ENCODE measurements at places on chromosomes 4 and X.

DNA sequence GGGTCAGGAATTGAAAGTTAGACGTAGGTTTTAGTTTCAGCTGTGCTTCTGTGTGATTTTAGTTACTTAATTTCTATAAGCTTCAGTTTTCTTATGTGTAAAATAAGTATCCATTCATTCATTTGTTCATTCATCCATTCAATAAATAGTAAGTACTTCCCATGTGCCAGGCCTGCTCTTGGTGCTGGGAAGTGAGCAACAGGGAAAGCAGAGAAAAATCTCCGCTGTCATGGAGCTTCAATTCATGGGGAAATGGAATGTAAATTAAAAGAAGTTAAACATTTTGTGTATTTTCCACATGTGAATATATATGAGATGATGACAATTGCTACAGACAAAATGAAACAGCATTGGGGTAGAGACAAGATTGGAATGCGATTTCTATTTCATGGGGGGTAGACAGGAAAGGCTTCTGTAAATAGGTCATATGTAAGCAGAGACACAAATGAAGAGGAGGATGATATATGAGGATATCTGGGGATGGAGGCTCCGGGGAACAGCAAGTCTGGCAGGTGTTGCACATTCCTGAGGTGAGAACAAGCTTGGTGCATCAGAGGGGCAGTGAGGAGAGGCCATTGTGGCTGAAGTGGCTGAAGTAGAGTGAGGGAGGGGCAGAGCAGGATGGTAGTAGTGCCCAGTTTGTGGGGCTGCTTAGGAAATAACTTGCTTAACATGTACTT lies 66.2 kb downstream of the FHIP1A start:
- peak; percentile 53 for DNase-seq

DNA sequence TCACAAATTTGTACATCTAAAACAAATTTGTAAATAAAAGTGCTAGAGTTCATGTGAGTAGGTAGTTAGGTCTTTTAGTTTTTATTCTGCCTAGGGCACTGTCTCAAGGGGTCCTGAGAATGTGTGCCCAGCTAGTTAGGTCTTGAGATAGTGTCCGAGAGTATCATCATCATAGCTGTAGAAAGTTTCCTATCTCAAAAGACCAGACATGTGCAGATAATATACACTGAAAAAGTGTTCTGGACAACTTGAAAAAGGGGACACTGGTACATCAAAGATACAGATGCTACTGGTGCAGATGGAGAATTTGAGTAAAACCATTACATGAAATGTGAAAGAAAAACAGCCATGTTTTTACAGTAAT lies 1.8 kb upstream of the ZCCHC4 start:
- DNase-seq: no peak

DNA sequence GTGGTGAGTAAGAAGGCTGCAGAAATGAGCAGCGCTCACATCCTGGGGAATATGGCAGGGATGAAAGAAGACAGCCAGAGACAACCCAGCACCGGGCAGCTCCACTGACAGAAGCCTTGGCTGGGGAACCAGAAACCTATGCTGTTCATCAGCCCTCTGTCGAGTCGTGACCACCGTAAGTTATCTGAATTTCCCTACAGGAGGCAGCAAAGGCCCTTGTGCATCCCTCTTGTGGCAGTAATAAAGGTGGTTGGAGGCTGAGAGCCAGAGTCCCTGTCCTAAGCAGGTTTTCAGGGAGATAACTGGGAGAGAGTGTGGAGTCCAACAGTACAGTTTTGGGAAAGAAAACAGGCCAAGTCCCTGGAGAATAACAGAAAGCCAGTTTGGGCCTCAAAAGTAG lies 194.0 kb upstream of the BOD1L1 start:
- DNase-seq: no peak

DNA sequence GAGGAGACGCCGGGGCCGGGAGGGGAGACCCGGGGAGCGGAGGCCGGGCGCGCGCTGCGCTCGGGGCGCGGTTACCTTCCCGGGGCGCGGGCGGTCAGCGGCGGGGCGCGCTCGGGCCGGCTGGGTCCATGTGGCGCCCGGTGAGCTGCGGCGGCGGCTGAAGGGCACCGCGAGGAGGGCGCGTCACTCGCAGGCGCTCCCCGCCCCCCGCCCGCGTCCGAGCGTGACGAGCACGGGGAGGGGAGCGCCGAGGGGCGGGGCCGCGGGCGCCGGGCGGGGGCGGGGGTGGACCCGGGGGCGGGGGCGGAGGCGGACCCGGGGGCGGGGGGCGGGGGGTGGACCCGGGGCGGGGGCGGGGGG lies at the start of gene CPLX1:
TSS of gene CPLX1 (minus strand) at position 159 of the 360 bp plus-strand sequence. CDS start 1,607 bp downstream, outside the sequence.
- no peak for DNase-seq

- DNase-seq: no peak
Measured at GRCh38 chrX:18769812-18770573, 62.5 kb downstream of the PPEF1 start.

DNA sequence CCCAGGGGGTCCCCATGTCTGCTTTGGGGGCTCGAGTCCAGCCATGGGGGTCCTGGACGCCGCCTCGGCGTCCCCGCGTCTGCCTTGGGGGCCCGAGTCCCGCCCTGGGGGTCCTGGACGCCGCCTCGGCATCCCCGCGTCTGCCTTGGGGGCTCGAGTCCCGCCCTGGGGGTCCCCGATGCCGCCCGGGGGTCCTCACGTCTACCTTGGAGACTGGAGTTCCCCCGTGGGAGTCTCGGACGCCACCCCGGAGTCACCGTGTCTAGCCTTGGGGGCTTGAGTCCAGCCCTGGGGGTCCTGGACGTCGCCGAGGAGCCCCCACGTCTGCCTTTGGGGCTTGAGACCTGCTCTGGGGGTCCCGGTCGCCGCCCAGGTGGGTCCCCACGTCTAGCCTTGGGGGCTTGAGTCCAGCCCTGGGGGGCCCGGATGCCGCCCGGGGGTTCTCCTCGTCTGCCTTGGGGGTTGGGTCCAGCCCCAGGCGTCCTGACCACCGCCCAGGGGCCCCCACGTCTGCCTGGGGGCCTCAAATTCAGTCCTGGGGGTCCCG lies 1.1 kb upstream of the GTPBP6 start:
- DNase-seq: no peak

DNA sequence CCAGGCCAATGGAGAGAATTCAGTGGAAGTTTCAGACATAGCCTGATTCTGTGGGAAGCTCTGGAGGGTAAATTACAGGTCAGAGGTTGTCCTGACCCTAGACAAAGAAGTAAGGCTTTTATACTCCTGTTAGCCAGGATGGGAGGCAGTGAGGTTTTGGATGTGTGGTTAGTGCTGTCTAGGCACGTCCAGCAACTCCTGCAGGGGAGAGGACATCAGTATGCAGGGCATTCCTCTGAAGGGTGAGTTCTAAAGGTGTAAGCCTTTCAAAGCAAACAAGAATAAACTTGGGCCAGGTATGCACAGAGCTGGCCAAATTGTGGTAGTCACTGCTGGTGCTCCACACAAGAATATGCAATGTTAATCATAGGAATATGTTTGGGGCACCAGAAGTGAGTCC lies 562.5 kb downstream of the CCSER1 start:
- no peak for DNase-seq

- DNase-seq: no peak
Measured at GRCh38 chr4:14452001-14452400, 550.3 kb upstream of the CPEB2 start.

- DNase-seq: no peak
Measured at GRCh38 chr4:105504744-105505143, 30.9 kb upstream of the PPA2 start.

DNA sequence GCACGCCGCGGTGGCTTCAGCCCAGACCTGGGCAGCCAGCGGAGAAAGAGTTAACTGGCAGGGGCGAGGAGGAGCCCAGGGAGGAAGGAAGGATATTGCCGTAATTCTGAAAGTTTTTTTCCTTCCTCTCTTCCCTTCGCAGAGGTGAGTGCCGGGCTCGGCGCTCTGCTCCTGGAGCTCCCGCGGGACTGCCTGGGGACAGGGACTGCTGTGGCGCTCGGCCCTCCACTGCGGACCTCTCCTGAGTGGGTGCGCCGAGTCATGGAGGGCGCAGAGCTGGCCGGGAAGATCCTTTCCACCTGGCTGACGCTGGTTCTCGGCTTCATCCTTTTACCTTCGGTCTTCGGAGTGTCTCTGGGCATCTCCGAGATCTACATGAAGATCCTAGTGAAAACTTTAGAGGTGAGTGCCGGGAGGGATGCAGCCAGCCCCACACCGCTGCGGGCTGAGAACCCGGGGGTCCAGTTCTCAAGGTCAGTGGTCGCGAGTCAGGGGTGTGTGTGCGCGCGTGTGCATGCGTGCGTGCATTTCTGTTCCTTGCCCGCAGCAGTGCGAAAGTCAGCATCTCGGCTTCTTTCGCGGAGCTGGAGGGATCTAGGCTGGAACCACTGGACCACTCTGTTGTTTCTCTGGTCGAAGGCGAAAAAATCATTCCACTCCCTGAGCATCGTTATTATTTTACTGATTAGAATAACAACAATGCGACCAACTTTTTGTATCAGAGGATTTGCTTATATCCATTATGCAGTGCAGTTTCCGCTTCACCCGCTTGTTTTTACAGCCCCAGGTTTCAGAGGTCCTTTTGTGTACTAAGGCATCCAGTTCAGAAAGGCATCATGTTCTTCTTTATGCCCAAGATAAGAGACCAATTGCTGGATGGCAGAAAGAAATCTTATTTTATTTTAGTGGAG lies 709 bp downstream of the GPAT3 start:
- DNase-seq: no peak

DNA sequence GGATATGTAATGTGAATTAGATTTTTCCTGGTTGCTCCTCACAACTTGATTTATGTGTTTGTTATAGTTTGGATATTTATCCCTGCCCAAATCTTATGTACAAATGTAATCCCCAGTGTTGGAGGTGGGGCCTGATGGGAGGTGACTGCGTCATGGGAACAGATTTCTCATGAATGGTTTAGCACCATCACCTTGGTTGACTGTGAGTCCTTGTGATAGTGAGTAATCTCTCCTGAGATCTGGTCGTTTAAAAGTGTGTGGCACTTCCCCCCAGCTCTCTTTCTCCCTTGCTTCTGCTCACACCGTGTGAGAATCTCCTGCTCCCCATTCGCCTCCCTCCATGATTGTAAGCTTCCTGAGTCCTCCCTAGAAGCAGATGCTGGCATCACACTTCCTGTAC lies 2.2 kb downstream of the MID2 start:
- no peak for DNase-seq

- DNase-seq: no peak
Measured at GRCh38 chr4:173675446-173675845, 145.4 kb upstream of the HAND2 start.

- no peak for DNase-seq
Measured at GRCh38 chr4:97911236-97911906, 231.9 kb downstream of the STPG2 start.

DNA sequence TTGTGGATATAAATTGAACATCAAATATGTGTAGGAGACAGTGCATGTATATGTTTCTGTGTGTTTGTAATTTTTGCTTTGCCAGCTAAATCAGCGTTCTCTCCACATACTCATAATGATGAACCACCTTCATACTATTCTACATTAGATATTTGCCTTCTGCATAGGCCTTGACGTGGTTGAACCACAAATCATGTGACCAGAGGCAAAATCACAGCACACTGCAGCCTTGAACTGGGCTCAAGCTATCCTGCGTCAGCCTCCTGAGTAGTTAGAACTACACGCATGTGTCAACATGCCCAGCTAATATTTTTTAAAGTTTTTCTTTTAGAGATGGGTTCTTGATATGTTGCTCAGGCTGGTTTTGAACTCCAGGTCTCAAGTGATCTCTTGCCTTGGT lies 9.5 kb downstream of the UBQLN2 start:
- DNase-seq: no peak

DNA sequence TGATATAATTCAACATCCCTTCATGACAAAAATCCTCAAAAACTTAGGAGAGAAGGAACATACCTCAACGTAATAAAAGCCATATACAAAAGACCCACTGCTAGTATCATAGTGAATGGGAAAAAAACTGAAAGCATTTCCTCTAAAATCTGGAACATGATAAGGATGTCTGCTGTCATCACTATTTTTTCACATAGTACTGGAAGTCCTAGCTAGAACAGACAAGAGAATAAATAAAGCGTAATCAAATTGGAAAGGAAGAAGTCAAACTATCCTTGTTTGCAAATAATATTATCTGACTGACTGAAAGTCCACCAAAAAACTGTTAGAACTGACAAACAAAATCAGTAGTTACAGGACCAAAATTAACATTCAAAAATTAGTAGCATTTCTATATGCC lies 985.4 kb upstream of the AGA start:
- DNase-seq: no peak

- DNase-seq: no peak
Measured at GRCh38 chr4:107366900-107367299, 330.8 kb upstream of the DKK2 start.

DNA sequence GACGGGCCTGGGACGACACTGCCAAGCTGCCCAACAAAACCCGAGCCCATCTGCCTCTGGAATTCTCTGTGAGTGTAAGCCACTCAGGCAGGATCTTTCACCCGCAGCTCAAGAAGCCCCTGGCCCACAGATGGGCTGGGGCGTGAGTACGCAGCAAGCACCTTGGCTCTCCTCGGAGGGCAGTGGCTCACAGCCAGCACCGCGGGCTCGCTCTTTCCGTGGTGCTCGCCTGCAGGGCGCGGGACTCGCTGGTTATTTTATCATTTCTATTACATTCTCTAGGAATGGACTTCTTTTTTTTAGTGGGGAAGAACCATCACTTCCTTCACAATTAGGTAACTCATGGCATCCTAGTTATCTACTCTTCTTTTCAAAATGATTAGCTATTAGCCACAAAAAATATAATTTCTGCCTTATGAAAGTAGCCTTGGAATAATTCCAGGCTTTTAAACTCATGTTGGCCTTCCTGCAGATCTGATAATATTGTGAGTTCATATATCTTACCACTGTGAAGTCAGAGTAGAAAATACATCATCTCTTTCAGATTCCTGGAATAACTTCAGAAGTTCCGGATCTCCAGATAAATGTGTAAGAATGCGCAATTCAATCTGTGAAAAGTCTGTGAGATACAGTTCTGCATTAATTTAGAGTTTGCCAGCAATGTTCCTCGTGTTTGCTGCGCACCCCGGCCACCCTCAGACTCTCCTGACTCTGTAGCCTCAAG lies 68.6 kb downstream of the NAT8L start:
- no peak for DNase-seq

GRCh38 chrX:47217121-47217851 lies 1.2 kb upstream of the CDK16 start:
- peak; percentile 18 for DNase-seq

DNA sequence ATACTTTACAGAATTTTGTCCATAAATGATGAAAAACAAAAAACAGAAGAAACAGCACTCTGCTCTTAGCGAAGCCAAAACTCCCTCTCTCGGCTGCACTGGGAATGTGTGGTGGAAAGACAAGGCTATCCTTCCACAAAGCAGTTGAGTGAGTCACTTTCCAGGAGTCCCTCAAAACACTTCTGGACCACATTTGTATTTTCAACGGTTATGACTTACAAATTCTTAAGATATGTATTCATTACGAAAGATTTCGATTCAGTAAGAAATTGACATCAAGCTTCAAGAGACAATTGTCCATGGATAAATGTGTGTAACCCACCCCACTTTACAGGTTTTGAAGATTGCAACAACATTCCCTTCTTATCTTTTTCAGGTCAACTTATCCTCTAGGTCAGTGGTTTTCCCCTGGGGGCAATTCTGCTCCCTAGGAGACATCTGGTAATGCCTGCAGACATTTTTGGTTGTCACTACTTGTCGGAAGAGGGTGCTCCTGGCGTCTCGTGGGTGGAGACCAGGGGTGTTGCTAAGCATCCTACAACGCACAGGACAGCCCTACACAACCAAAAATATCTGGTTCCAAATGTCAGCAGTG lies 66.7 kb upstream of the MTNR1A start:
- peak; percentile 84 for DNase-seq

All from fibroblast of skin of left quadriceps (primary cell).